ENCODE measurements at places on chromosomes 6 and 20. TPM values are rescaled to one million over a fixed set of nuclear protein-coding genes. Genes with fewer than 3 reads are reported as not detected.

SLC17A1 gene
- not detected for total RNA-seq

GRM4 gene
- under 0.01 TPM for total RNA-seq

GNAS-AS1 gene
- 0.64 TPM for total RNA-seq

TMEM74B gene
- not detected for total RNA-seq

SLC32A1 gene
- not detected for total RNA-seq

PRRT1 gene
- total RNA-seq: under 0.01 TPM

TPMT gene
- 16.4 TPM for total RNA-seq

ANGPT4 gene
- total RNA-seq: not detected

SLC24A3 gene
- total RNA-seq: 4.2 TPM

RIPOR3 gene
- total RNA-seq: 29.3 TPM

SLC44A4 gene
- not detected for total RNA-seq

CARMIL1 gene
- 11.2 TPM for total RNA-seq

CNBD2 gene
- total RNA-seq: 4.5 TPM

ULBP3 gene
- 17.3 TPM for total RNA-seq

GCNT2 gene
- total RNA-seq: under 0.01 TPM

BRD2 gene
- total RNA-seq: 146 TPM

OOEP gene
- total RNA-seq: under 0.01 TPM

NKAIN4 gene
- not detected for total RNA-seq

PPIL6 gene
- 0.97 TPM for total RNA-seq

LIN28B gene
- total RNA-seq: 5.6 TPM

NFATC2 gene
- under 0.01 TPM for total RNA-seq

SYNE1 gene
- total RNA-seq: 145 TPM

GTF2H4 gene
- 14.7 TPM for total RNA-seq

CALHM5 gene
- 7.7 TPM for total RNA-seq

FOXS1 gene
- 1.7 TPM for total RNA-seq

ZSCAN16 gene
- total RNA-seq: 3.2 TPM

ABHD16B gene
- total RNA-seq: not detected

MYL9 gene
- total RNA-seq: 195 TPM

CENPQ gene
- total RNA-seq: 4.5 TPM

OR2B6 gene
- not detected for total RNA-seq

OPRL1 gene
- total RNA-seq: 1.7 TPM

DEFB132 gene
- total RNA-seq: not detected

KIF25 gene
- under 0.01 TPM for total RNA-seq

VSTM2L gene
- total RNA-seq: 0.32 TPM

VGLL2 gene
- not detected for total RNA-seq

CD83 gene
- 0.32 TPM for total RNA-seq

HCK gene
- not detected for total RNA-seq

MBOAT1 gene
- total RNA-seq: 8.7 TPM

BMP6 gene
- total RNA-seq: under 0.01 TPM

PRL gene
- not detected for total RNA-seq

TSPYL1 gene
- 114 TPM for total RNA-seq

OR2J3 gene
- total RNA-seq: not detected

KCNS1 gene
- total RNA-seq: 1.3 TPM

PSMA7 gene
- total RNA-seq: 322 TPM

CLIC5 gene
- not detected for total RNA-seq

Measured in fibroblast of villous mesenchyme (primary cell).